Aorta (tissue), 5 donors: ENCODE measurements at places on chromosomes 5 and 9. TPM values are rescaled to one million over a fixed set of nuclear protein-coding genes. Genes with fewer than 3 reads are reported as not detected.
A peak's percentile ranks its signal among the peaks of the same experiment; 100 is the strongest.

Gene ADAMTS12
- total RNA-seq, result 7.3 TPM

Gene PROB1
- total RNA-seq, result 3.0 TPM

Gene PCDHGC5
- total RNA-seq, result 2.8 TPM

Gene PPP1R26
- 14.2 TPM for total RNA-seq

Gene LVRN
- 11.0 TPM for total RNA-seq

Gene FGD3
- total RNA-seq, result 8.6 TPM

Gene ERMP1
- 7.1 TPM for total RNA-seq

Gene C5
- 5.7 TPM for total RNA-seq

Gene HMGCS1
- total RNA-seq, result 41.9 TPM

GRCh38 chr9:11973011-11973410, 720.2 kb upstream of the TYRP1 start:
- DNase-seq, result no peak
- no peaks in the 10 kb centered on the region for H3K4me1 ChIP-seq
- H3K27me3 ChIP-seq, result no peaks in the 10 kb centered on the region

- no peak for DNase-seq
- peak overlapping the region; percentile 56 for H3K4me3 ChIP-seq
- peaks cover 6% of the 10 kb centered on the region for H3K4me1 ChIP-seq
- peak overlapping the region; percentile 95 for H3K27ac ChIP-seq
- H3K27me3 ChIP-seq, result no peaks in the 10 kb centered on the region
Observed at GRCh38 chr9:97695995-97696802, 941 bp downstream of the XPA start.

- H3K27ac ChIP-seq, result no peak overlapping the region
- DNase-seq, result no peak
- no peaks in the 10 kb centered on the region for H3K27me3 ChIP-seq
- H3K4me1 ChIP-seq, result peaks cover 3% of the 10 kb centered on the region
Observed at GRCh38 chr5:38622723-38623129, 66.3 kb upstream of the LIFR start.

- H3K36me3 ChIP-seq, result no peaks in the 10 kb centered on the region
- H3K4me1 ChIP-seq, result no peaks in the 10 kb centered on the region
- no peak overlapping the region for H3K4me3 ChIP-seq
- no peak for DNase-seq
Observed at GRCh38 chr5:181160152-181160754, 12.9 kb downstream of the OR2V2 start.

DNA sequence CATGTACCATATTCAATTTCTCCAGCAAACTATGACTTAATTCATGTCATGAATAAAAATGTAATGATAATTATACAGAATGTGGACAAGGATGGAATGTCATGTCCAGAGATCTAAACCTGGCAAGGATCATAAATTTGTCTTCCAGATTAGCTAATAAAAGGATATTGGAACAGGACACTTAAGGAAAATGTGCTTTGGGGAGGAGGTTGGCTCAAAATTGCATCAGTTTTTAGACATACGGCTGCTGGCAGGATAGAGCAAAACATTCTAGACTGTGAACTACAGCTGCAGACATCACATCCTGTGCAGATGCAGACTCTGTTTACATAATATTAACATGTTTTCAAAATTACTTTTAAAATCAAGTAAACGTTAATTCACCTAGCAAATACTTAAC, 248.4 kb downstream of the TLR4 start:
- no peak overlapping the region for H3K27ac ChIP-seq
- H3K27me3 ChIP-seq, result no peaks in the 10 kb centered on the region

DNA sequence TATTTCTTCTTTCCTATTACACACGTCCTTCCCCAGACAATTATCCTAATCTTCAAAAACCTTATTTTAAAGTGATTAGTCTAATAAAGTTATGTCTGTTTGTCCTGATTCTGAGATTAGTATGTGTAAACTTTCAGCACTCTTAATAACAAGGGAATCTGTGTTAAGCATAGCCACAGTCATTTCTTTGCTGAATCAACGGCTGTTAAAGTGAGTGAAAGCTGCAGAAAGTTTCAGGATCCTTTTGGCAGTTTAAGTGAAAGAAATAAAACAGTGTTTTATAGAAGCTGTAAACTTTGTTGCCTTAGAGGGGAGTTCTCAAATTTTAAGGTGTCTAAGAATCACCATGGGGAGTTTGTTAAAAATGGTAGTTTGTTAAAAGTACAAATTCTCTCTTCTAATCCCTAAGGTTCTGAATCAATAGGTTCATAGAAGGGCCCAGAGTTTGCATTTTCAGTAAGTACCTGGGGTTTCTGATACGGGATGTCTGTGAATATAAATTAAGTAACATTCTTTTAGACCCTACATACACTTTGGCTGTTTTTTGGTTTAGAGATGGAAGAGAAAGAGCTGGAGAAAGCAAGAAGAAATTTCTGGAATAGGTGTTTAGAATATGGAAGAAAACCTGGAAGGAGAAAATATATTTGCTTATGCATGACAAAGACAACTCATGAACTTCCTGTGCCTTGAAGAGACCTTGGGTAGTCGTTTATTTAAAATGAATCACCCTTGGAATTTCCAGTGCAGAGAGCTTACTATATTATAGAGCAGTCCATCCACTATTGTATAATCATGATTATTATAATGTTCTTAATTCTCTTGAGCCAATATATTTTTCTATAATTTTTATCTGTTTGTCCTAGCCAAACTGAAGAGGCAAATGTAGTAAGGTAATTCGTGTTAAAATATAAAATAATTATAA, 45.7 kb downstream of the SCAMP1 start:
- no peaks in the 10 kb centered on the region for H3K27me3 ChIP-seq
- H3K4me3 ChIP-seq, result no peak overlapping the region
- H3K4me1 ChIP-seq, result peaks cover 2% of the 10 kb centered on the region
- H3K36me3 ChIP-seq, result no peaks in the 10 kb centered on the region

DNA sequence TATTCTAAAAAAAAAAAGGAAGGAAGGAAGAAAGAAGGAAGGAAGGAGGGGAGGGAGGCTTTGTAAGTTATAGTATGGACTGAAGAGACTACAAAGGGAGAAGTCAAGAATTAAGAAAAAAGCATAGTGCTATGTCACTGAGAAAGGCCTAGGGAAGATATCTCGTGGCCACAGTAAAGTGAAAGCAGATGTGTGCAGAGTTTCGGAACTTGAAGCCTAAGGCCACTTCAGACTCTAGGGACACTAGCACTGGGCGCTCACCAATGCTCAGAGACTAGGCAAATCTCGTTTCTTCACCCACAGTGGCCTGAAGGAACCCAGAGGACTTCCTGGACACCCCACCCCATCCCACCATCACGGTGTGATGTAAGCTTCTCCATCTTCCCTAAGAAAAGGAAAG, 181.4 kb upstream of the TRPM3 start:
- no peaks in the 10 kb centered on the region for H3K36me3 ChIP-seq
- H3K27ac ChIP-seq, result no peak overlapping the region
- no peaks in the 10 kb centered on the region for H3K4me1 ChIP-seq
- no peaks in the 10 kb centered on the region for H3K27me3 ChIP-seq
- H3K4me3 ChIP-seq, result no peak overlapping the region
- DNase-seq, result no peak

DNA sequence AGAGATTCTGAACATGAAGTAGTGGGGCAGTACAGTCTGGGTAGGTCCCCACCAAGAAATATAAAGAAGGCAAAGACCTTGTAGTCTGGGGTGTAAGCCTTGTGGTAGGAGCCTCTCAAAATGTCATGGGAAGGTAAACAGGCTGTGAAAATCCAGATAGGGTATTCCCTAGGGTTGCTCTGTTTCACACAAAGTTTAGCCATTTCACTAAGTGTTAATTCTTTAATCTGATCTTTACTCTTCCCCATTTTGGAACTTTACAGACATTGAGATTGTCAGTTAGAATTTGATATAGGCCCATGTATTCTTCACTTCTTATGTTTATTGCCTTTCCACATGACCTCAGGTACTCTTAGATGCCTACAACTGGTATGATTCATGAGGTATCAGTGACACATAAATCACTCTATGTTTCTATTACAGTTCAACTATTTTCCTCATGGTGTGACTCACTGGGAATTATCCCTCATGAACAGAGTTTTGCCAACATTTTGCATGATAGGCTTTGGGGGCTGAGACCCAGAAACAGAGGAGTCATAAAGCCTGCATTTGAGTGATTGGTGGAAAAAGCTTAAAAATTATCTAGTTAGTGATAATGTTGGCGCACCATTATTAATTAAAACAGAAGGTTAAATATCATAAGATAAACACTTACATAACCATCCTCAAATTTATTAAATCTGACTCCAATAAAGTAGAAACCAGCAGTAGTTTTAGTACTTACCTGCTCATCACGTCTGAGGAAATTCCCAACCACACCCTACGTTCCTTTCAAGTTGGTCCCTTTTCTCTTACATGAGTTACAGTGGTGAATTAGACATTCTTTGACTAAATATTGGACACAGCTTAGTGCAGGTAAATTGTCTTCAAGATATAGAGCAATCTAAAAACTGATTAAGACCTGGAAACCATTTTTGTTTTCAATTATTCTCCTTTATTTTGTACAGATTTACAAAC, 399.8 kb upstream of the MEF2C start:
- peaks cover 7% of the 10 kb centered on the region for H3K4me1 ChIP-seq
- H3K27ac ChIP-seq, result no peak overlapping the region
- DNase-seq, result no peak
- H3K27me3 ChIP-seq, result no peaks in the 10 kb centered on the region

DNA sequence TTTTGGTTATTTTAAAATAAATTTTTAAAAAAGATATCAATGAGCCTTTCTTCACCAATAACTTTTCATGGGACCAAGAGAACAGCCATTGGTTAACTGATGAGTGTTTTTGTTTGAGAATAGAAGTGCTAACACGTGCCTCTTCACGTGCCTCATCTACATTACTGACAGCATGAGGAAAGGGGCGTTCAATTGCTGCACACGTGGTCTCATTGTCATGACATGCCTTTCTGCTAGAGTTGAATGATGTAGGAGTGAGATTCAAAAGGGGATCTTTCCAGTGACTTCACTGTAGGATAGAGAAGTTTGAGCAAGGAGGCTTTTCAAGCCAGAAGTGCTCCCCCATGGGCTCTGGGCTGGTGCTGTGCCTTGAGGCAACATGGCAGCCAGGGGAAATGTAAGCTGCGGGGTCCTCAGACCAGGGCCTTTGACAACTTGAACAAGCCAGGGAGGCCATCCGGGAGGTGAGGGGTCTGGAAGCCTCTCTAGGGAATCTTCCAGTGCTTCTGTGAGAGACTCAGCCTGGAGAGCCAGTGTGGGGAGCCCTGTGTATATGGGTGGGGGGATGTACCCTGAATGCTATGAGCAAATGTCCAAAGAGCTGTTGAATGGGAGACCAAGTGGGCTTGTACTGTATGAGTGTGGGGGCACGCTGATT, 51.2 kb upstream of the FSTL4 start:
- no peaks in the 10 kb centered on the region for H3K4me1 ChIP-seq
- no peaks in the 10 kb centered on the region for H3K36me3 ChIP-seq
- H3K4me3 ChIP-seq, result no peak overlapping the region
- no peak for DNase-seq
- no peak overlapping the region for H3K27ac ChIP-seq

DNA sequence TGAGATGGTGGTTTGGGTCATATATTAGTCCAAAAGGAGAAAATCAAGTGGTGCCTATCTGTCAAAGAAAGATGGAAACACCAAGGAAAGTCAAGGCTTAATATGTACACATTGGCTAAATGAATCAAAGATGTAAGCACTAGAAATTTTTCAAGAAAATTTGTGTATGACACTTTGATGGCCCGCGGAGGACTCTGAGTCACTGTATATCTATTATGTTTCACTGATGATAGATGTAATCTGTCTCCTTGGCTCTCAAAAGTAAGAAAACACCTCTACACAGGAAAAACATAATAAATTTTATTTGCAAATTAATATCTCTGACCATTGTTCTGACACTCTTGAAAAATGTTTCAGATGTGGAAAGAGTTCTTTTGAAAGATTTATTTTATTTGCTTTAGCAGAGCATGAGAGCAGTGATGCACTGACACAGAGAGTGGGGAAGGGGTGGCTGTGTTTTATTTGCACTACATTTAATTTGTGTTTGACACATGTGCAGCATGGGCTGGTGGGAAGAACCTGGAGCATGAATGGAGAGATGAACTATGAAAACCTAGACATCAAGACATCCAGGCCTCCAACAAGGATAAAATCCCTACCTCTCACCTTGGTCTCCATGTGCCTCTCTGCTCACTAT, 180.8 kb upstream of the GAS1 start:
- H3K36me3 ChIP-seq, result no peaks in the 10 kb centered on the region
- H3K4me1 ChIP-seq, result no peaks in the 10 kb centered on the region
- H3K27ac ChIP-seq, result no peak overlapping the region
- H3K27me3 ChIP-seq, result no peaks in the 10 kb centered on the region

GRCh38 chr5:125209650-125210049, 463.2 kb upstream of the ZNF608 start:
- no peak overlapping the region for H3K4me3 ChIP-seq
- H3K27me3 ChIP-seq, result no peaks in the 10 kb centered on the region

- no peaks in the 10 kb centered on the region for H3K4me1 ChIP-seq
- no peaks in the 10 kb centered on the region for H3K36me3 ChIP-seq
- H3K4me3 ChIP-seq, result no peak overlapping the region
- no peaks in the 10 kb centered on the region for H3K27me3 ChIP-seq
Observed at GRCh38 chr5:124655921-124656511, 90.4 kb downstream of the ZNF608 start.

DNA sequence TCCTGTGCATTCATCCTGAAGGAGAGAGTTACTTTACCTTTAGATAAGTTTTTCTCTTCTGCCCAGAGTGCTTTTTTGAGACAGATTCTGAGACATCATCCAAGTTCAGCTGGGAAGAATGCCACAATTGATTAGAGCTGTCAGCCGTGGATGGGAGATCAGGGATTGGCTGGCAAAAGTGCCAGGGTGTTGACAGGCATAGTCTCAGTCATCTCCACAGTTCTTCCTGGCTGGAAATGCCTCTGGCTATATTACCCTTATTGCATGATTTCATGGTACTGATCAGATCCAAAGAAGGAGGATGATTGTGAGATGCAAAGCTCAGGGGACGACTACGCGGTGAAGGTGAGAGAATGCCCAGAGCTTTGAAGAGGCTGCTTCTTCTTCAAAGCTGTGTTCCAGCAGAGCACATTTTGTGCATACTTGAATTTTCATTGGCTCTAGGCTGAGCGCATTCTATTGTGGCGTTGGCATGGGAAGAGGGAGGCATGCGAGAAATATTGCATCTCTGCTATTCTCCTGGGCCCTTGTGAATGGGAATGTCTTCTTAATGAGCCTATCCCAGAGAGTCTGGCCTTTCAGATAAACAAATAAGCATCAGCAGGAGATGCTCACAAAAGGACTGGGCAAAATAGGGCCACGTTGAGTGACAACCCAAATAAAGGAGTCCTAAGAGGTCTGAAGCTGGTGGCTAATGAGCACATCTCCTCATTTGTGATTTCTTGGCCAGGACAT, 82.1 kb downstream of the GRIA1 start:
- no peak overlapping the region for H3K4me3 ChIP-seq
- peak overlapping the region; percentile 84 for H3K27ac ChIP-seq
- DNase-seq, result no peak
- no peaks in the 10 kb centered on the region for H3K27me3 ChIP-seq
- H3K4me1 ChIP-seq, result peaks cover 19% of the 10 kb centered on the region

DNA sequence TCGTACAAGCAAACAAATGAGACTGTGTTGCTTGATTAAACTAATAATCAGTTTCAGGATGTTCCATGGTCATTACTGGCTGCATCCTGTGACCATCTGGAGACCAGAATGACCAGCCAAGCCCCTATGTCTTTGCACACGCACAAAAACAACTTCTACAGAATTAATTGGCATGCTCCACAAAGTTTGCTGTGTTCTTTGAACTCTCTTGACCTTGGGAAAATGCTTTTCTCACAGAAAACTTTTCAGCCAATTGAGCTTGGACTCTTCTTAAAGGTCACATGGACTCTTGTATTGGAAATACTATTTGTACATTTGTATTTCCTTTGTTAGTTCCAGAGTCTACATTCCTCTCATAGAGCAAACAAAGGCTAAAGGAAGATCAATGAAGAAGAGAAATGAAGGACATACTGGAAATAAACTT, 147.8 kb downstream of the ARRDC3 start:
- H3K4me1 ChIP-seq, result no peaks in the 10 kb centered on the region
- no peak overlapping the region for H3K4me3 ChIP-seq
- no peak for DNase-seq
- H3K36me3 ChIP-seq, result no peaks in the 10 kb centered on the region
